ENCODE measurements at places on chromosomes 2 and 18.

GRCh38 chr2:213065583-213066442 lies 85.6 kb downstream of the IKZF2 start:
- DNase-seq: no peak

GRCh38 chr18:73615506-73615905 lies 532.1 kb downstream of the FBXO15 start:
- no peak for DNase-seq

DNA sequence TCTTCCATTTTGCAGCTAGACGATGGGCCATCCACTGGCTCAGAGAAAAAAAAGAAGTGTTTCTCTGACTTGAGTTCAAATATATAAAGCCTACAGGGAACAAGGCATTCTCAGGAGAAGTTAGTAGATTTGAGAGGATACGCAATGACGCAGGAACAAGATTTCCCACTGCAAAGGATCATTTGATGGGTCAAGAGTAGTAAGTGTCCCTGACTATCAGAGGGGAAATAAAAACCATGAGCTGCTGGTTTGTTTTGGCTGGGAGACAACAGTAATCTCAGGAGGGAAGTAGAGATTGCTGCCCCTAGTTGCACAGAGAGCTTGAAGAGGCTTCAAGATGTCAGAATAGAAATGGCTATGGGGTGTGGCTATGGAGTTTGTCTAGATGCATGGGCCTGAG lies 22.3 kb upstream of the MYO1B start:
- no peak for DNase-seq

- DNase-seq: no peak
Observed at GRCh38 chr2:118667964-118668363, 179.5 kb downstream of the EN1 start.

DNA sequence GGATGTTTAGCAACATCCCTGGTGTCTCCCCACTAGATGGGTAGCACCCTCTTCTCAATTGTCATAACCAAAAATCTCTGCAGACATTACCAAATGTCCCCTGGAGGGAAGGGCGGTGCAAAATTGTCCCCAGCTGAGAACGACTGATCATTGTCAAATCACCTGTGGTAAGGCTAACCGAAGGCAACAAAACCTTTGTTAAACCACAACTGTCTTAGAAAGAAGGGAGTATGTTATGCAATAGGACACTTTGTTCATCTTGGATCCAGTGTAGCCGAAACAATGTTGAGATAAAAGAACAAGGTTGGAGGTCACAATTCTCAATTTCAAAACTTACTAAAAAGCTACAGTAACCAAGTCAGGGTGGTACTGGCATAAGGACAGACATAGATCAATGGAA lies 50.3 kb upstream of the ST3GAL5 start:
- no peak for DNase-seq

GRCh38 chr2:205988274-205988673 lies 97.7 kb downstream of the INO80D start:
- DNase-seq: no peak

DNA sequence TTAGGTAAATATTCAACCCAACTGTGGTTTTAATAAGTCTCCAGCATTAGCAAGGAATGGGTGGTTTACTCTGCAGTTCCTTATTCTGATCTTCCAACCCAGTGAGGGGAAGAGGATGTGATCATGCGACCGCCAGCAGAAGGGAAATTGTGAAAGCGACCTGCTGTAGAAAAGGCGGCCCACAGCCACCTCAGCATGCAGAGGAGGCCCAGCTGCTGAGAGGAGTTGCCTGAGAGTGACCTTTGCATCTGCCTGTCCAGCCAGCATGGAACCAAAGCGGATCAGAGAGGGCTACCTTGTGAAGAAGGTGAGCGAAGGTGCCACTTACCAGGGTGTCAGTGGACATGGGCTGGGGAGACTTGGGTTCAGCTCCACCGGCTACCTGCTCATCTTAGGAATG lies at the start of gene PLEK:
Gene PLEK (plus strand): TSS at position 196 of the 400 bp plus-strand sequence. CDS start 70 bp downstream, at position 266.
- no peak for DNase-seq

GRCh38 chr2:60226943-60227342 lies 326.5 kb downstream of the BCL11A start:
- DNase-seq: no peak

All from iPS DF 6.9 (cell line).